ENCODE measurements at places on chromosomes 5 and 9.

DNA sequence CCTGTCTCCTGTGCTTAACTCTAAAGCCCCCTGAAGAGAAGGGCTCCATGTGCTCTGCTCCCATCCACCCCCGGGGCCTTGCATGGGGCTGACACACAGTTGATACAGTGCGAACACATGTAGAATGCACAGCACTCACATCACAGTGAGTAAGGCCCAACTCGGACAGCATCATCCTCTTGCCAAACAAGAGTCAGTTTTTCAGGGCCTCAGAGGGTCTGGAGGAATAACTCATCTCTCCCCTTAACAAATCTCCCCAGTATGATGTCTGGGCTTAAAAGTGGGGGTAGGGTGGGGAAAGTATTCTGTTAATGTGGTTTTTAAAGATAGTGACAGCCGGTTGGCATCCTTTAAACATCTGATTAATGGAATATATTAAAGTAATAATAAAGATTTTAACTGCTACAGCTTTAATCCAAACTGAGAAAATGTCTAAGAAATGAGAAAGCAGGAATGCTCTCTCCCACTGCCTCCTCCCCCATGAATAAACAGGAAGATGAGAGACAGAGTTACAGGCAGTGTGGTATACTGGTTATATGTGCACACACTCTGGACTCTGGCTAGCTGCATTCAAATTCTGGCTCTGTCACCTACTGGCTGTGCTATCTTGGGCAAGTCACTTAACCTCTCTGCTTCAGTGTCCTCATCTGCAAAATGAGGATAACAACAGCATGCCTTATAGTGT lies 22.5 kb downstream of the APBA1 start:
- no peak for DNase-seq

GRCh38 chr5:16095612-16096011 lies 84.0 kb downstream of the MARCHF11 start:
- DNase-seq = no peak

GRCh38 chr5:19564036-19564435 lies 424.0 kb downstream of the CDH18 start:
- DNase-seq = no peak

DNA sequence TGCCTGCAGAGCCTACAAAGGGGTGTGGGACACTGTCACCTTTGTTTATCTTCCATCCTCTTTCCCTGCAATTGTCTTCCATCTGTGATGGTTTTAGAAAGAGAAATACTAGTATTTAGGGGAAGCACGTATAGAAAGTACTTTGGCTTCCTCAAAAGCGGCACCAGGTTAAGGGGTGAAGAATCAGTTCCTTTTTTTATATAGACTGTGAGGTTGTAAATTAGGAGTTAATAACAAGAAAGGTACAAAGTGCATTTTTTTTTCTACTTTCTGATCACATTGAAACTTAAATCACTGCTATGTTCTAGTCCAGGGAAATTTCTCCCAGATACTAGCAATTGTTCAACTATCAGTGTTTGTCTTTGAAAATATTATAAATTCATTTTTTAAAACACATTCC lies 219.3 kb downstream of the CEMIP2 start:
- DNase-seq = no peak

DNA sequence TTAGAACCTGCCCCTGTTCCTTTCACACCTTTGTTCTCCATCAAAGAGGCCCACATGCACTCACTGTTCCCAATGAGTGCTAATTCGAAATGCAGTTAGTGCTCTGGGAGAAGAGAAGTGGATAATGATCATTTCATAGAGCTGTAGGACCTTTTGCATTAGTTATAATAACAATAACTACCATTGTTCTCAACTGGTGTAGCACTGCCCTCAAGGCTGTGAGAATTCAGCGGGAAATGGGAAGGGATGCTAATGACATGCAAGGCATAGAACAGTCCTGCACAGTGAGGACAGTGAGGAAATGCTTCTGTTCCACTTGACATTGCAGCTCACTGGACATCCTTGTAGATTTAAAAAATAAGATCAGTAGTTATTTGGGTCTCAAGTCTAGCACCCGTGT lies 187.4 kb downstream of the FBXL7 start:
- no peak for DNase-seq

DNA sequence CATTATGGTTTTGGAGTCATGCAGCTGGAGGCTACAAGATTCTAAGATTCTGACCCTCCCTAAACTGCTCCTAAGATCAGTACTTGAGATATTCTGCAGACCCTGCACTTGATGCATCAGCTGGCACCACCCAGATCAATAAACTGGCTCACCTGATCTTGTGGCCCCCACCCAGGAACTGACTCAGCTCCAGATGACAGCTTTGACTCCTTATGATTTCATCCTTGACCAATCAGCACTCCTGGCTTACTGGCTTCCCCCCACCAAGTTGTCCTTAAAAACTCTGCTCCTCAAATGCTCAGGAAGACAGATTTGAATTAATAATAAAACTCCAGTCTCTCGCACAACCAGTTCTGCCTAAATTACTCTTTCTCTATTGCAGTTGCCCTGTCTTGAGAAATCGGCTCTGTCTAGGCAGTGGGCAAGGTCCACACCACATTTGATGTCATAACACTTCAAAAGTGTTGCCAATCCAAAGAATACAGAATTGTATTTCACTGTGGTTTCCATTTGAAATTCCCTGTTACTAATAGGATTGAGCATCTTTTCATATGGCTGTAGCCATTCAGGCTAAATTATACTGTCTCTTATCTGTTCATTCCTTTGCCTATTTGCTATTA lies 14.8 kb upstream of the SLC30A5 start:
- no peak for DNase-seq

GRCh38 chr9:128005923-128006322 lies 25.1 kb upstream of the EEIG1 start:
- no peak for DNase-seq

Data from NCI-H1417 treated with DMSO at 0.1 percent for 48 hours (cell line).